ENCODE measurements at places on chromosomes 5 and 9.

GRCh38 chr5:54285686-54286085 is 24.7 kb downstream of the ARL15 start:
- no peak for DNase-seq

- no peak for DNase-seq
Observed at GRCh38 chr5:134328619-134329018, 38.4 kb downstream of the CDKL3 start.

DNA sequence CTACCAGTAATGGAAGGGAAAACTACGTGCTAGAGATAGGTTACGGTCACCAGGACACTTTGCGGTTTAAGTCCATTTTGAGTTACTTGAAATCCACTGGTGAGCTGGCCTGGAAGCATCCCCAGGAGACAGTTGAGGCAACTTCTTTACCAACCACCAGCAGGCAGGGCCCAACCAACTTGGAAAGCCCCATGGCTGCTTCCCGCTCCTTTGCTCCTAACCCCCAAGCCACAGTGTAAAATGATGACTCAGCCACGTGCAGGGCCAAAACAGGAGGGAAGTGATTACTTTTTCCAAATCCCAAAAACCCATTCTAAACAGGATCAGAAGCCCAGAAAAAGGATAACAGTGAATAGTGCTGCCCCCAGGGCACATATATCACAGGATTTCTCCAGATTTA is 87.4 kb downstream of the PAX5 start:
- no peak for DNase-seq

DNA sequence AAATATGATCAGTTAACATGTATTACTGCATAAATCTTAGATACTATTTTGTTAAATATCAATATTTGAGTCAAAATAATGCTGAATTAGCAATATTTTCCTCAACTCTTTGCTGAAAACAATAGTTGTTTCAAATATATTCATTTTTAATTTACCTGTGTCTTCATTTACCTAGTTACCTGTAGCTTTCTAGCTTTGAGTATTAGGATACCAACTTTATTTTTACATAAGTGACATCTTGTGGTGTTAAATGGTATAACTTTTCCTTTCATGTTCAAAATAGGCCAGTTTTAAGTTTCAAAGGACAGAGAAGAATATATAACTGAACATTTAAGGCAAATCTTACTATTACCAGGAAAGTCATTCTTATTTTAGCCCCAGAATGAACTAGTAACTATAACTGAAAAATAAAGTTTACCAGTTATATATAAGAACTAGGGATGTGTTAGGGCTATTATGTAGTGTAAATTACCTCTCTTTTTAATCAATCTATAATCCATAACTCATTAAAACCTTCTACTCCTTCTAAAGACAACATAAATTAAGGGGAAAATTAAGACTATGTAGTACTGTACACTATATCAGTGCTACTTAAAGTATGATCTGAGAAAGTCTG is 25.3 kb downstream of the AP3B1 start:
- no peak for DNase-seq

DNA sequence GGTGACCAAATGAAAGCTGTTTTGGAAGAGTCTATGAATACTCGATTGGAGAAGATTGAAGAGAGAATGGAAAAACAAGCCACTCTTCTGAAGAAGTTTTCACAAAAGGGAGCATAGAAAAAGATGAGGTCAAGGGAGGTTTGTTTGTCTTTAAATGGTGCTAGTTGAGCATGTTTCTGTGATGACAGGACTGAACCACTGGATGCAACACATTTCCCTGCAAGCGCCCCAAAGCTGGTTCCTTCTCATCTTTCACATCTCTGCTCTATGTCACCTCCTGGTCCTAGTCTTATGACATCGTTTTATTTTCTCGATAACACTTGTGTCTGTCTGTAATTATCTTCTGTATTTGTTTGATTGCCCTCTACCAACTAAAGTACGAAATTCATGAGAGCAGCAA is 3.8 kb upstream of the CCDC192 start:
- no peak for DNase-seq

DNA sequence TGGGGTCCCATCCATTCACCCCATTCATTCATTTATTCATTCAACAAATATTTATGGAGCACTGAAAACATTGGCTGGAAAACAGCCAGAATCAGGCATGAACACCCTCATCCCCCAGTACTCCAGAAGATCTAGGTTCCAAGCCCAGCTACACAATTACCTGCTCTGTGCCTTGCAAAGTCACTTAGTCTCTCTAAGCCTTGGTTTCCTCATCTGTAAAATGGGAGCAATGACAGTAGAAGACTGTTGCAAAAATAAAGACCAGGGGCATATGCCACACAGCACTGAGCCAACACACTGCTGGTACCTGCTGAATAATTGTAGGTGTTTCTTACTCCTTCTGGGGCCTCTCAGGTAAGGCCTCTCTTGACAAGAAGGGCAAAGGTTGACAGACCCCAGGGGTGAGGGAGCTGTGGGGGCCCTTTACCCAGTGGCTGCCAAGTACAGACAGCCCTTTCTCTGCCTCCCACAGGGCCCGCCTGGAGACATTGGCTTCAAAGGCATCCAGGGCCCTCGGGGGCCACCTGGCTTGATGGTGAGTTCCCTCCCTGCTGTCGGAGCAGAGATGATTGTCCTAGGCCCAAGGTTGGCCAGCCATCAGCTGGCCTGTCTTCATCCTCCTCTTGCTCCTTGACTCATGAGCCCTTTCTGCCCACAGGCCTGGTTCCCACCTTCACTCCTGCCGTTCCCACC is 22.6 kb upstream of the ORM1 start:
- no peak for DNase-seq

GRCh38 chr5:134521841-134522240 is 3.6 kb upstream of the JADE2 start:
- DNase-seq = no peak

GRCh38 chr5:139301808-139302499 is 8.4 kb downstream of the MATR3 start:
- no peak for DNase-seq

GRCh38 chr9:108710424-108710823 is 145.4 kb downstream of the ACTL7B start:
- DNase-seq = no peak

DNA sequence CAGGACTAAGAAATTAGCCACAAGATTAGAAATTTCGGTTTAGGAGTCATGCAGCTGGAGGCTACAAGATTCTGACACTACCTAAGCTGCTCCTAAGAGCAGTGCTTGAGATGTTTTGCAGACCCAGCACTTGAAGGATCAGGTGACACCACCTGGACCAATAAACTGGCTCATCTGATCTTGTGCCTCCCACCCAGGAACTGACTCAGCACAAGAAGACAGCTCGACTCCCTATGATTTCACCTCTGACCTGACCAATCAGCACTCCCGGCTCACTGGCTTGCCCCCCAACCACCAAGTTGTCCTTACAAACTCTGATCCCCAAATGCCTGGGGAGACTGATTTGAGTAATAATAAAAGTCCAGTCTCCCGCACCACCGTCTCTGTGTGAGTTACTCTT is 170.4 kb downstream of the TTC39B start:
- no peak for DNase-seq

DNA sequence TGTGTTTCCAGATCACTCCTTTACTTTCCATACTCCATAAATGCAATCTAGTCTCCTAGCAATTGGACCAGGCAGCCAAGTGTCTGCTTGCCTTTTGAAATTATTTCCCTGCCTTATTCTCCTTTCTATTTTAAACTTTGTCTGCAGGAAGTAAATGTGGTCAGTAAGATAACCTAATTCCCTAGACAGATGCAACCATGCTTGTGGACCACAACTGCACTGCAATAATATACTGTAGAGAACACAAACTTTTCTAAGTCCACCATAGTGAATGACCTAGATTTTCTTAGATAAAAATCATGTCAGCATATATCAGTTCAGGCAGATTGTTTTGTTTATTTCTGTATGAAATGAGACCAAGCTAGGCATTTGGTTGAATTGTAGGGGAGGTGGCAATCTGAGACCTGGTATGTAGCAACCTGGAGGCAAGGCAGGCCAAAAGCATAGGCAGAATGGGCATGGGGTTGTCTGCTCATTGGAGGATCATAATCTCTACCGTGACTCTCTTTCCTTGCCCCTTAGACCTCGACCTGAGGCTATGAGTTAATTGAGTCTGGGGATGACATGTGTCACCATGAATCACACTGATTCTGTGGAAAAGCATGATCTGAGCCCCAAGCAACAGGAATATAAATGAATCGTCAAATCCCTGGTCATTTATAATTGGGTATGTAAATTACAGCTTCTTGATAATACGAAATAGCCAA is 20.7 kb downstream of the ACTL7B start:
- no peak for DNase-seq

DNA sequence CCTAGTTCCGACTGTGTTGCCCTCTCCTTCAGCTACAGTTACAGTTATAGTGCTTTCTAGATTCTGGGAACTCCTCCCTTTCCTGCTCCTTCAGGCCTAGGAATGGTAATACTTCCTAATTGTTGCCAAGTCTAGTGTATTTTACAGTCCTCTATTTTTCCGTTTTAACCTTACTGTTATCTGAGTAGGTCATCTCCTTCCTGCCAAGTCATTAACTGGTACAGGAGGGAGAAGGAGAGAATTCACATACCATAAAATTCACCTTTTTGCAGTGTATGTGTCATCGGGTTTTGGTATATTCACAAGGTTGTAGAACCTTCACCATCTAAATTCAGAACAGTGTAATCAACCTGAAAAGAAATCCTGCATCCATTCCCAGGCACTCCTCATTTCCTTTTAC is 335.4 kb upstream of the MEF2C start:
- DNase-seq = no peak

GRCh38 chr5:61820836-61821235 is 485.2 kb upstream of the KIF2A start:
- no peak for DNase-seq

- no peak for DNase-seq
Observed at GRCh38 chr5:62183727-62184126, 122.3 kb upstream of the KIF2A start.

DNA sequence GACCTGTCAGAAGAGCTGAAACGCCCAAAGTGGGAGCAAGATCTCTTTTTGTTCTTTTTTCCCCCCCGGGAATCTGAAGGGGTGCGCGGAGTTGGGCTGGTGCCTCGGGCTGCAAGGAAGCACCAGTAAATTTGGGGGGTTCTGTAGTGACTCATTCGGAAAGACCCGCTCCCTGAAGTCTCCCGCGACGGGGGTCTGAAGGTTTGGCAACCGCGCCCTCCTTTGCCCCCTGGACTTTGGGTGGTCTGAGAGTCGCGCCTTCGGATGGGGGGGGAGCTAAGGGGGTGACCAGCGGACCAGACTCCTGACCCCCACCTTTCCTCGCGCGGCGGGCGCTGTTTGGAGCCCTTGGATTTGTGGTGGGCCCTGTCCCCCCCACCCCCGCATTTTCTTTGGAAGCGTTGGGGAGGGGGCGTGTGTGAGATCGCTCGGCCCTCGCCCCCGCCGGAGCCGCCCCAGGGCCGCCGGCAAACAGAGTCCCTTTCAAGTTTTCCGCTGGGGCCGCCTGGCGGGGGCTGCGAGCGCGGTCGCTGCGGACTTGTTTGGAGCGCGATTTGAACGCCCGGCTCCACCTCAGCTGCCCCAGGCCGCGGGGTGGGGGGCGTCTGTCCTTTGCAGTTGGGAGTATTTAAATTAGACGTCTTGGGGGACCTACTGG is 2.0 kb downstream of the CXXC5 start:
- no peak for DNase-seq

DNA sequence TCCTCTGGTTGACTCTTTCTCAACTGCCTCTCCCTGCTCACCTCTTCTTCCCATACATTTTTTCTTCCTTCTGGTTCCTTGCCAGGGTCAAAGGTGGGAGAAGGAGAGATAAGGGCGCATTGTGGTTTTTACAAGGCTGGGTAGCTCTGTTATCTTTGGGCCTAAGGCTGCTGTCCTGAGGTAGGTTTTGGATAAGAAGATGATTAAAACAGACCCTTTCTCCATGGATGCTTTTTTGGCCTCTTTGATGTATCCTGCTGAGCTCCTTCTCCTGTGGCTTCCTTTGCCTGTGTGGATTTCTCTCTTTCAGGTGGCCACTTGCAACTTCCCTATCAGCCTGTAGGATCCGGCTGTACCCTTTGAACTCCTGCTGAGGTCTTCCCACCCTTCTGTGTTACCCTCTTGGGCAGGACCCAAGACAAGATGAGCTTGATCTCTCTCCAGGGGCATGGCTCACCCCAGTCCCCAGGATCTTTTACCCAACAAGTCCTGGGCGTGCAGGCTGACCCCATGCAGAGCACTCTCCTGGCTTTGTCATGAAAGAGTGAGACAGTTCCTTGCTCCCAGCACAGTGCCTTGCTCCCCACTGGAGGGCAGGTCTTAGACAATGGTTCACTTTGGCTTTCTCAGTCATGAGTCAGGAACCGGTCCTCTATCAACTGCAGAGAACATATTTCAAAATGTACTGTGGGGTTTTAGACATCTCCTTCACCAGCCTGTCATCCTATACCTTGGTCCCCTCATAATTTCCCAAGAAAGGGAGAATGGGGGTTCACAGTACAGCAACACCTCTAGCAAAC is 197.9 kb downstream of the TLE4 start:
- no peak for DNase-seq

- no peak for DNase-seq
Observed at GRCh38 chr5:118519466-118519865, 468.9 kb downstream of the DTWD2 start.

GRCh38 chr5:109281136-109281690 is 128.6 kb downstream of the PJA2 start:
- no peak for DNase-seq

Data from stimulated activated CD4-positive, alpha-beta T cell treated with anti-CD3 and anti-CD28 coated beads, TNF-alpha, amount 100 ng/mL, for 48 hours (primary cell).